Activated naive CD4-positive, alpha-beta T cell treated with anti-CD3 and anti-CD28 coated beads, Interleukin-2, amount 10 ng/mL, durations not matched to agents 7 days and 5 days (primary cell): ENCODE measurements at places on chromosomes 5 and 9.

- H3K4me3 ChIP-seq = no peak overlapping the region
- peaks cover 3% of the 10 kb centered on the region for H3K27me3 ChIP-seq
- H3K4me1 ChIP-seq = no peaks in the 10 kb centered on the region
- no peaks in the 10 kb centered on the region for H3K36me3 ChIP-seq
- DNase-seq = no peak
These were observed 121.2 kb downstream of the HOMER1 start for GRCh38 chr5:79392776-79393175.

GRCh38 chr5:77832166-77832770, 56.1 kb upstream of the TBCA start:
- H3K27me3 ChIP-seq = peaks cover 31% of the 10 kb centered on the region
- no peaks in the 10 kb centered on the region for H3K4me1 ChIP-seq
- H3K4me3 ChIP-seq = no peak overlapping the region
- DNase-seq = no peak
- no peaks in the 10 kb centered on the region for H3K36me3 ChIP-seq

DNA sequence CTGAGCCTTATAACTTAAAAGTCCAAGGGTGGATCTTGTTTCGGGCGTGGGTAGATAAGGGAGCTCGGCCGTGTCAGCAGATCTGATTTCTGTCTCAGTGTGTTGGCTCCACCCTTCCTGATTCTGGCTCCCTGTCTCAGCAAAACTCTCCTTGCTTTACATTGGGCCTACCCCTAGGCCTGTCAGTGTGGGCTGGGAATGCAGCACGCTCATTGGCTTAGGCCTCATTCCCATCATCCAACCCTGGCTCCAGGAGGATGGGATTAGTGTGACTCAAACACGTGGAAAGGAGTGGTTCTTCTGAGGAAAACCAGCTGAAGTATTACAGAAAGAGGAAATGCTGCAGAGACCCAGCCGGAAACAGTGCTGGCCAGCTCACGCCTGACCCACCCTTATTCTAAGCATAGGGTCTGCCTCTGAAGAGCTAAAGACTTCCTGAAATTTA, 59.9 kb downstream of the ZFAND5 start:
- H3K27me3 ChIP-seq = no peaks in the 10 kb centered on the region
- H3K27ac ChIP-seq = peak overlapping the region; percentile 24
- no peaks in the 10 kb centered on the region for H3K36me3 ChIP-seq
- H3K4me3 ChIP-seq = peak overlapping the region; percentile 41
- peaks cover 31% of the 10 kb centered on the region for H3K4me1 ChIP-seq
- peak; percentile 22 for DNase-seq

GRCh38 chr9:17843236-17843635, 264.4 kb downstream of the SH3GL2 start:
- H3K4me1 ChIP-seq = no peaks in the 10 kb centered on the region
- no peaks in the 10 kb centered on the region for H3K36me3 ChIP-seq
- no peak for DNase-seq
- H3K4me3 ChIP-seq = no peak overlapping the region

DNA sequence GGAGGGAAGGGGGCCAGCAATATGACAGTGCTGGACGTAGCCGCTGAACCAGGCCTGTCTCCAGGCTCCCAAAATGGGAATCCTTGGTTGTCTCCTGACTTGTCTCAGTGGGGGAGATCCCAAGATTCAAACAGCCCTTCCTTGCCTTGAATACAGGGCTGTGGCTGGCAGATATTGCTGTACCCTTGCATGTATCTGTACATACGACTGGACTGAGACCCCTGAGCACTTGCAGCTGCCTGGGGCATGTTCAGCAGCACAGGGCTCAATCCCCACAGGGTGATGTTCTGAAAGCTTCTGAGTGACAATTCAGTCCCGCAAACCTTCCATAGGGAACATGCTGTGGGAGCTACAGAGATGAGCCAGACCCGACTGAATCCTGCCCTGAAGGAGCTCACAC, 13.3 kb downstream of the OR13J1 start:
- no peak for DNase-seq
- no peak overlapping the region for H3K4me3 ChIP-seq
- no peak overlapping the region for H3K27ac ChIP-seq
- H3K36me3 ChIP-seq = no peaks in the 10 kb centered on the region
- H3K27me3 ChIP-seq = peaks cover 54% of the 10 kb centered on the region

DNA sequence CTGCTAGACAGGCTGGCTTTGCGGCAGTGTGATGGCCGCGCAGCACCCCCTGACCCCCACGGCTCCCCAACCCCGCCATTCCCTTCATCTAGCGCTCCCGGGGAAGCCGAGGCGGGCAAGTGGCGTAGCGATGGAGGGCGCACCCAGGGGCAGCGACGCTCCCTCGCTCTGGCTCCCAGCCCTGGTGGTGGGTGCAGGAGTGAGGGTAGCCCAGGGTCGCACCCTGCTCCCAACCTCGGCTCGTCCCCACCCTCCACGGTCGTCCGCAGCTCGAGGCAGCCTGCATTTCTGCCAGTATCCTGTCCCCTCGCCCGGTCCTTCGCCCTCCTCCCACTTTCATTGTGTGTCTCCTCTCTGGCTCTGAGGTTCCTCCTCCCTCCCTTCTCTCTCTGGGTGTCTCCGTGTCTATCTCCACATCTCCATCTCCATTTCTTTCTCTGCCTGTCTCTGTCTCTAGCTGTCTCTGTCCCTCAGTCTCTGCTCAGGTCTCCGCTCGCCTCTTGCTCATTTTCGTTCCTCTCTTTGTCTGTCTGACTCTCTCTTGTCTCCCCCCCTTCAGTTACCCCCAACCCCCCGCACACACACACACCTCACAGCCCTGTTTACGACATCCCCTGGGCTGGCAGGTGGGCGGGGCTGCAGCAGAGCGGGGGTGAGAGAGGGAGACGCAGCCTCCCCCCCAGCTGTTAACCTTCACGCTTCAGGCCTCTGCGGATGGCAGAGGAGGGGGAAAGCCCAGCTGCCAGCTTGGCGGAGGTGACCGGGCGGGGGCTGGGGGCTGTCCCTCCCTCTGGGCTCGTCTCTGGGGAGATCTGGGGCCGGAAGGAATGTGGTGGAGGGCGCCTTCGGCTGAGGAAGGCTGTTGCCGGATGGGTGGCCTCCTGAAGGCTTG, 48.7 kb upstream of the PSD2 start:
- H3K27ac ChIP-seq = no peak overlapping the region
- DNase-seq = peak; percentile 60
- H3K4me1 ChIP-seq = peaks cover 27% of the 10 kb centered on the region

DNA sequence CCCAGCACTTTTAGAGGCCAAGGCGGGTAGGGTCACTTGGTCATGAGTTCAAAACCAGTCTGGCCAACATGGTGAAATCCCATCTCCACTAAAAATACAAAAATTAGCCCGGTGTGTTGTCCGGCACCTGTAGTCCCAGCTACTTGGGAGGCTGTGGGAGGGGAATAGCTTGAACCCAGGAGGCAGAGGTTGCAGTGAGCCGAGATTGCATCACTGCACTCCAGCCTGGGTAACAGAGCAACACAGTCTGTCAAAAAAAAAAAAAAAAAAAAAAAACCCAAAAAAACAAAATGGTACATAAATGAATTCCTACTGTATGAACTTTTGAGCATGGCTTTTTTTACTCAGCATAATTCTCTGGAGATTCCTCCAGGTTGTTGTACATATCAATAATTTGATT, 37.6 kb upstream of the PCAT7 start:
- H3K4me1 ChIP-seq = no peaks in the 10 kb centered on the region
- H3K4me3 ChIP-seq = no peak overlapping the region
- no peaks in the 10 kb centered on the region for H3K36me3 ChIP-seq
- no peak overlapping the region for H3K27ac ChIP-seq

DNA sequence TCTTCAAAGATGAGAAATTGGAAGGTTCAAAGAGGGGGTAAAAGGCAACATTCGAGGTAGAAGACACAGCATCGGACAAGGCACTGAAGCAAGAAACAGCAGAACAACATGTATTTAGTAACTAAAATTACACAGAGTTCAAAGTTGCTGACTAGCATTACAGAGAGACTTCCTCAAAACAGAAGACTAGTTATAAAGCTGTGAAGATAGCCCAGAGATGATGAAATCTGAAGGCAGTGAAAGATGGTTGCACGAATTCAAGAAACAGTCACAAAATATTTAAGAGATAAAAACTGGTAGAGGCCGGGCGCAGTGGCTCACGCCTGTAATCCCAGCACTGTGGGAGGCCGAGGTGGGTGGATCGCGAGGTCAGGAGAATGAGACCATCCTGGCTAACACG, 16.3 kb downstream of the MAPKAP1 start:
- H3K27me3 ChIP-seq = no peaks in the 10 kb centered on the region
- H3K4me1 ChIP-seq = no peaks in the 10 kb centered on the region
- H3K27ac ChIP-seq = no peak overlapping the region
- H3K4me3 ChIP-seq = no peak overlapping the region
- no peak for DNase-seq

DNA sequence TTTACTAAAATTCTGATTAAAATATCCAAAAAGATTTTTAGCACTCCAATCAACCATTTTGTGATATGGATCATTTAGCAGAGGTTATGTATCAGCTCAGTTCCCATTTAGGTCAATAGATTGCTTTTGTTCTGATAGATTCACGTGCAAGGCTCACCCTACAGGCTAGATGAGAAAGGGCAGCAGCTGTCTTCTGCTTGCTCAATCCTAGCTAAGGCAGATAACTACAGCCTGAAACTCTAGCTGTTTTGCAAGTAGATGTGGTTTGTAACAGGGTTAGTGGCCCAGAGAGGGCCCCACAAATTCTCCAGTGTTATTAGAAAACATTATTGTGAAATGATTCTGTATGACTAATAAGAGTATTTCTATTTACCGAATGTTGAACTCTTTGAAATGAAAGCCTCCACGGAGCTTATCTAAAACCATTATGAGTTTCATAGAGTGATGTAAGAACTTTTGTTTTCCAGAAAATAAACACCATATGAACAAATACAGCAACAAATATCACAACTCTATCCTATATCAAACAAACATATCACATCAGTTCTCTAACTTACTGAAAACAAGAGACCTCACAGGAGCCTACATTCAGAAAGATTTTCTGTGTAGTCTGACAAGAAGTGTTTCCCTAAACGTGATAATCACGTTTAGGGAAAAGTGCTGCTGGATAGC, 841.9 kb upstream of the ACO1 start:
- no peaks in the 10 kb centered on the region for H3K36me3 ChIP-seq
- peak overlapping the region; percentile 21 for H3K27ac ChIP-seq
- peaks cover 4% of the 10 kb centered on the region for H3K4me1 ChIP-seq
- H3K4me3 ChIP-seq = no peak overlapping the region
- no peaks in the 10 kb centered on the region for H3K27me3 ChIP-seq
- peak; percentile 24 for DNase-seq

DNA sequence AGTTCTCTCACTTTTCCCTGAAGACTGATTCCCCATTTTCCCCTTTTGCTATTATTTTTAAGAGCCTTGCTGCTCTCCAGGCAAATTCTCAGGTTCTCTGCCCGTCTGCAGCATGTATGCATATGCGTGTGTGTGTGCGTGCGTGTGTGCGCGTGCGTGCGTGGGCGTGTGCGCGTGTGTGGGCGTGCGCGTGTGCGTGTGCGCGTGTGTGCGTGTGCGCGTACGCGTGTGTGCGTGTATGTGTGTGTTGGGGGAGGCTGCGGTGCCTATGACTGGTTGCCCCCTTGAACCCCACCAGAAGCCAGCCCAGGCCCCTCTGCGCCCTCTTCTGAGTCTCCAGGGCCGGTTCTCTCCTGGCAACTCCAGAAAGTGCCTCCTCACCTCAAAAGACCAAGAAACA, 987 bp upstream of the FOXI1 start:
- peaks cover 45% of the 10 kb centered on the region for H3K27me3 ChIP-seq
- no peaks in the 10 kb centered on the region for H3K4me1 ChIP-seq
- no peak overlapping the region for H3K4me3 ChIP-seq
- no peaks in the 10 kb centered on the region for H3K36me3 ChIP-seq

- DNase-seq = peak; percentile 31
- H3K36me3 ChIP-seq = peaks cover 20% of the 10 kb centered on the region
- peak overlapping the region; percentile 71 for H3K4me3 ChIP-seq
- no peaks in the 10 kb centered on the region for H3K27me3 ChIP-seq
- H3K4me1 ChIP-seq = peaks cover 85% of the 10 kb centered on the region
These were observed 3.1 kb downstream of the ANXA1 start for GRCh38 chr9:73154722-73155121.

DNA sequence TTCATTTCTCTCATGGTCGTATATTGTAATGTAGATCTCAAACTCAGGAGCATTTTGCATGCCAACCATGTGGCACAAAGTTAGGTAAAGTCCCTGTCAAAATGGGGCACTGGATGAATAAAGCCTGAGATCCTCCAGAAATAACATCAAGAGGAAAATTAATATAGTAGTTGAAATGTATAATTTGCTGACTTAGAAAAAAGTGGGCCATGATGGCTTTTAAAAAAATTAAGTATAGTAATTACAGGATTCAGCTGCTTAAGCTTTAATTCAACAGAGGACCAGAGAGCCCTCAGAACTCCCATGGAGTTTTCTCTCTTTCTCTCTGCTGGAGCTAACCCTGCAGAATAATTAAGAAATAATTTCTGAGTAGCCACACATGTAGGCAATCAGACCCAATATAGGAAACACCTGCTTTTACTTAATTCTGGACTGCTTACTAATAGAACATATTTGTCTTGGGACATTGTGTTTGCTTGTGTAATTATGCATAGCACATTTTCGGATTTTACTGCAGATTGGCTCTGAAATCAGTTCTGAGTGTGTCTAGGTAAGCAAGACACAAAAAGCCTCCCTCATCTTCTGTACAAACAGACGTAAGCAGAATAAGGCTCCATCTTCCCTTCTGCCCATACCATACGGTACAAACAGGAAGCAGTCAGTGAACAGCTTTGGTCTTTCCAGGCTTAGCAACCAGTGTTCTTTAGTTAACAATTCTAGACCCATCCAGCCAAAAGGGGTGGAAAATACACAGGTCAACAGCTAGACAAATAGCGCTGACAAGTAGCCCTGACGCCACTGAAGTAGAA, 26.5 kb upstream of the PCSK1 start:
- DNase-seq = no peak
- no peak overlapping the region for H3K27ac ChIP-seq
- no peaks in the 10 kb centered on the region for H3K4me1 ChIP-seq
- H3K36me3 ChIP-seq = no peaks in the 10 kb centered on the region
- no peak overlapping the region for H3K4me3 ChIP-seq
- H3K27me3 ChIP-seq = no peaks in the 10 kb centered on the region

DNA sequence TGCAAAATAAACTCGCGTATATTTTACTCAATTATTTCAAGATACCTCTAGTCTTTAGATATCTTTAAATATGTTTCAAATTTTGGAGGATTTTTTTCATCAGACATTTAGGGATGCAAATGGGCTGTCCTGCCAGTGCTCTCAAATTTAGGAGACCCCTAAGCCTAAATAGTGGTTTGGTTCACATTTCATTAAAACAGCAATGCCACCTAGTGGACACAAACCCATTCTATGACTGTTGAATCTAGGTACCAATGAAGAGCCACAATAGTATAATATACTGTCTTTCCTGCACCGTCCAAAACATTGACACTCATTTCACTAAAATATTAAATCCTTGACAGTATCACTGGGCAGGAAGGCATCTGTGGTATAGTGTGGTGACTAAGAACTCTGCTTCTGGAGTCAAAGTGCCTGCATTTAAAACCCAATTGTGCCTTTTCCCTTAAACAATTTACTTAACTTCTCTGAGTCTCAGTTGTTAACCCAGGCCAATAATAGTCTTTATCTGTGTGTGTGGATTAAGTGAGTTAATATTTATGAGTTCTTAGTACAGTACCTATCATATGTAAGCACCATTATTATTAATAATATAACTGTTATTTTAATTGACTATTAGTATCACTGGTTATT, 148.0 kb downstream of the RORB start:
- H3K27me3 ChIP-seq = no peaks in the 10 kb centered on the region
- H3K4me3 ChIP-seq = no peak overlapping the region
- no peak overlapping the region for H3K27ac ChIP-seq
- DNase-seq = no peak
